ENCODE measurements at places on chromosomes 4 and X. TPM values are rescaled to one million over a fixed set of nuclear protein-coding genes. Genes with fewer than 3 reads are reported as not detected.

DNA sequence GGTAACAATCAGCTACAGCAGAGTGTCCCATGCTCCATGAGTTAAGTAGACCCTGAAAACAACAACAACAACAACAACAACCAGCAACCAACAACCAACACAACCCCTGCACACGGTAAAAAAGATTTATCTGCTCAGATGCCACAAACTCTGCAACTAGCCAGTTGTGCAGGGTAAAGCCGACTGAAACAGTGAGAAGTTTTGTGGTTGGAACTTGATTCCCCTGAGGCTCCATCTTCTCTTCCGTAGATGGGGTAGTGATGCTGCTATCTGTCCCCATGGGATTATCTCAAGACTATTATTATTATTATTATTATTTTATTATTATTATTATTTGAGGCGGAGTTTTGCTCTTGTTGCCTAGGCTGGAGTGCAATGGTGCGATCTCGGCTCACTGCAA, 50.6 kb upstream of the RAPGEF2 start:
- no peak for DNase-seq

DNA sequence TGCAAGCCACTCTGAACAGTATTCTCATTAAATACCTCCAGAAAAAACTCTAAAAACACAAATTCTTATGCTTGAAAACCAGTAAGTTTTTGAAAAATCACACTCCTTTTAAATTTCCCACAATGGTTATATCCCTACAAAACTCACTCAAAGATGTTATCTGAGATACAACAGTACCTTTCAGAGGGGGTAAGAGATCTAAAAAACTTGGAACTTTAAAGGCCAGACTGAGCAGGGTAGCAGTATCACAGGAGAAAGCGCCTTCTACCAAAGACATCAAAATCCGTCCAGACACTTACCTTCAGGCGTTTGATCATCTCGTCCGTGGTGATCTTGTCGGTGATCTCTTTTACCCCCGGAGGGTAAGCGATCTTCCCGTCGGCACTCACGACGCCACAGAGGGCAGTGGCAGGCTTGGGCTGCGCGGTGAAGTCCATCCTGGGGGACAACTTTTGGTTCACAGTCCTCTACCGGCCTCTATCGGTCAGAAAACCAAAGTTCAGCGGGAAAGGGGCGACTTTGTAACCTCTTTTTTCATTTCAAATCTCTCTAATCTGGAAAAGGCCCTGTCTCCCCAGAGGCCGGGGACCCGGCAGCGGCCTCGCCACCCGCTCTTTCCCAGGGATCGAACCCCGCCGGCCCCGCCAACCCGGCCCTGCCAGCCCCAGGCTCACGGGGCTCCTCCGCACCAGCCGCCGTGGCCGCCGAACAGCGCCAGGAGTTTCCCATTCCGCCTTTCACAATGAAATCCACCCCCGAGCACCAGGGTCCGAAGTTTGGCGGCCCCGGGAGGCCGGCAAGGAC, 1.4 kb downstream of the PDS5A start:
- peak; percentile 61 for DNase-seq

DNA sequence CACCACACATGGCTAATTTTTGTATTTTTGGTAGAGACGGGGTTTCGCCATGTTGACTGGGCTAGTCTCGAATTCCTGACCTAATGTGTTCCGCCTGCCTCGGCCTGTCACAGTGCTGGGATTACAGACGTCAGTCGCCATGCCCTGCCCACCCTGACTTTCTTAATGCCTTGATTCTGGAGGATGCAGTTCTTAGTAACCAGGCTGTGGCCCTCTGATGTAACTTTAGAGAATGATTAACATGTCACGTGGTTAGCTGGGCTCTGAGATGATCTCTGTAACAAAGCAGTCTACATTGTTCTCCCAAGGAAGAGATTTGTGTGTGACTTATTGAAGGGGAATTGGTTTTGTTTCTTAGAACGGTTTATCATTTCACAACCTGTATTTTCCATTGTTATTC, 30.6 kb downstream of the ANK2 start:
- no peak for DNase-seq

DNA sequence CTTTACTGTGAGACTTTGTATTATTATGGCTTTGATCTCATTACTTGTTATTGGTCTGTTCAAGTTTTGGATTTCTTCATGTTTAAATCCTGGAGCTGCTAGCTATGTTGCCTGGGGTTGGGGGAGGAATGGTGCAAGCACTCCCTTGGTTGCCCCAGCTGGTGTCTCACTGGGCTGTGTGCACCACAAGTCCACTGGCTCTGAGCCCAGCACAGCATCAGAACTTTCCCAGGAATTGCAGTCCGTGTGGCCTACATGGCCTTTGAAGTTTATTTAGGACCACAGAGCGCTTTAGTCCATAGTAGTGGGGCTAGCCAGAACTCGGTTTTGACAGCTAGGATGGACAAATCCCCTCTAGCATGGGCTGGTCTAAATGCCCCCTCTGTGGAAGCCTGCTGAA, 278.8 kb upstream of the RPS6KA3 start:
- DNase-seq = no peak

GRCh38 chr4:53174823-53175222, 191.0 kb downstream of the SCFD2 start:
- DNase-seq = no peak

AFM gene
- total RNA-seq = not detected

PABPC5 gene
- not detected for total RNA-seq

DNA sequence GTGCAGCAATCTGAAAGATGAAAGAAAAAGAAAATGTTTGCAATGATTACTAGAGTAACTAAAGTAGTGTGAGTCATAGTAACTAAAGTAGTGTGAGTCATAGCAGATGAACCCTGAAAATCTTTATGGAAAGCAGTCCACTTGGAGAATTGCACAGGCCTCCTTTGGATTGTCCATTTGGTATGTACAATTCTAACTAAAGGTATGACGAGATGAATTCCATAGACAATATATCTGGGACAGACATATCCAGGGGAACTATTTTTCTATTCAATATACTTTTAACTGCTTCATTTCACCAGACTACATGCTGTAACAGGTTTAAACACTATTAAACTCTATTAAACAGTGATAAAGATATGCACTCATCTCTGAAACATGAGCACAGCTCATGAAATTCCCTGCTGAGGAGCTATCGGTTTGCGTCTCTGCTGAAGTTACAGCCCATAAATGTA, 798.7 kb downstream of the PCDH7 start:
- no peak for DNase-seq

Data from CD4-positive, alpha-beta T cell (primary cell).